ENCODE measurements at places on chromosomes 1 and 21.

DNA sequence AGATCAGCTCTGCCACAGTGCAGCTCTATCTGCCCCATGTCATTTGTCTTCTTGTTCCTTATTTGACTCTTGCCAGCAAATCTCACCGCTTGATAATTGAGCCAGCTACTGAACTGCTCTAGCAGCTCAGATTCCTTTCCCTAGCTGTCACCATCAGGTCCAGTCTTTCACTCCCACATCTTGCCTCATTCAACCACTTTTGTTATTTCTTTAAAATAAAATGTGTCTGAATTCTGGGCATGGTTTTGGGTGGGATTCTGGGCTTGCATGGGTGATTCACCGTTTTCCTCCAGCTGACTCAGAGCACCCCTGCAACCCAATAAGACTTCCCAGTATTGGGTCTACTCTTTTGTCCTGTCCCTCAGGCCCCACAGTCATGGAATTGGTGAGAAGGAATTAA, 215.7 kb downstream of the DSCAM start:
- no peak for DNase-seq

GRCh38 chr1:74964508-74965102, 169.6 kb upstream of the LHX8 start:
- no peak for DNase-seq

DNA sequence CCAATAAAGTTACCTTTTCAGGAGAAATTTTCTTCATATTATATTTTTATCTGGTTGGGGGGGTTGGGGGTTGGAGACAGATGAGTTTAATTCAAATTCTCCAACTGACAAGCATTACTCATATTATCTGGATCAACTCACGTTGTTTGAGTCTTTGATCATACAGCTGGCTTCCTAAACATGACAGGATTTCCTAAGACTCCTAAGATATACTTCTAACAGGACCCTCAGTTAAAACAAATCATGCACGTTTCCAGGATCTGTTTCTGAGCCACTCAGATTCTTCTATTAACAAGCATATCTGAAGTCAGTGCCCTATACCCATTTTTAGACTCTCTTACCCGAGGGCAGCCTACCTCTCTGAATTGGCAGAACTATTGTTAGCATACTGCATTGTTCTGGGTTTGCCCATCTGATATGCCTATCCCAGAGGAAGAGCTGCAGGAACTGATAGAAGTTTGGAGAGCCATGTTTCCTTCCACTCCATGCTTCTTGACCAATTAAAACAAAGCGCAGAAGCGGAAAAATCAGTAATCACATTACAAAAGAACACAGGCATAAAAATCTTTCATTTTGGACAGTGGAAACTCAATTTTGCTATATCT, 653.9 kb downstream of the LTN1 start:
- DNase-seq: no peak

DNA sequence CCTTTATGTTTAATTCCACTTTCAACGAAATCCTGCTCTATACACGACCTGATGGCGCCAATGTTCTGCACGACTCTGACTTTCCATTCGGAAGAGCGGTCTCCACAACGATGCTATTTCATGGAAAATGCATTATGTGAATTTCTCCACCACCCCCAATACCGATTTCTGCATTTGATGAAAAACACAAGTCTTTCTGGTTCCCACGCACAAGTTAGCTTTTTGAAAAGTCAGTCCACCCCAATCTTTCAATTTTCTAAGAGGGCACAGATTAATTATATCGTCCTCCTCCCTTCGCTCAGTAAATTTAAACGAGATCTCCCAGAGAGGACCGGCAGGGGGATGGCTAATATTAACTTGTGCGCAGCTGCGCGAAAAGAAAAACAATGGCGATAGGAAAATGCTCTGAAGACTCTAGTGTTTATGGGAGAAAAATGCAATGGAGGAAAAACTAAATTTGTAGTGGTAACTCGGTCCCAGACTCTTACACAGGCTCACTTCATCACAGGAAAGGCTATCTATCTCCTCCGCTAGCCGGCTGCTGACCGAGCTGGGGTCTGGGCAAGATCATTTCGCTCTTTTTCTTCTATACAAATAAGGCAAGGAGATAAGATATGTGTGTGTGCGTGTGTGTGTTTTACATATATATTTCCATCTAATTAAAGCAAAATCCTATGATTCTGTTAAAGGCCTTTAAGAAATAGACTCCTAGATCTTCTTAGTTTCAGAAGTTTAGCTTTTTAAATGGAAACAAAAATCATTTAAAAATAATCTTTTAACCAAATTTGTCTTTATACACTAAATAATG, 1.2 kb upstream of the LHX8 start:
- no peak for DNase-seq

DNA sequence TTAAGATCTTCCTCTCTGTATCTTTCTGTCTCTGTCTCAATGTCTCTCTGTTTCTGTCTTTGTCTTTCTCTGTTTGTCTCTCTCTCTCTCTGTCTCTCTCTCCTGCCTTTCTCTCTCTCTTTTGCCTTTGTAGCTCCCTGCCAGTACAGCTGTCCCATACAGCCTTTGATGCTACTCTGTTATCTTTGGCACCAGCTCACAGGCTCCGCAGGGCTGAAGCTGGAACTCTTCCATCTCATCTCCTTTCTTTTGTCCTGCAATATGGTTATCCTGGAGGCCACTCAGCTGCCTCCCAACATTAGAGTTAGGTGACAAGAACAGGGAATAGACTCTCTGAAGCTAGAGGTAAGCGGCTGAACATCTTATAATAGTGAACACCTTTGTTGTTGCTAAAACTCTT, 354.3 kb upstream of the NEGR1 start:
- DNase-seq: peak; percentile 44

DNA sequence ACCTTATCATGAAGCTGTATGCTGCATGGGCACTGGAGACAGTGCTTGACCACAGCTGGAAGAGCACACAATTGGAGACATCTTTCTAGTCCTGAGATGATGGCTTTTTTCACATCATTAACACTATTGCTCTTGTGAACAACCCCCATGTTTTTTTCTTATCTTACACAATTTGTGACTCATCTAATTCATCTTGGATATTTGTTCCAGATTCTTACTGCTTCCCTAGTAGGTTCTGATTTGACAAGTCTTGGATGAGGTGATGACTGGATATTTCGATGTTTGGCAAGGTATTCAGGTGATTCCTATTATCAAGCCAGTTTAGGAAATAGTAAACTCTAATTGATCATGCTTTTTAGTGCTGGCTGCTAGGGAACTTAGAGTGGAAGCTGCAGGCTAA, 23.7 kb downstream of the HLX start:
- no peak for DNase-seq

DNA sequence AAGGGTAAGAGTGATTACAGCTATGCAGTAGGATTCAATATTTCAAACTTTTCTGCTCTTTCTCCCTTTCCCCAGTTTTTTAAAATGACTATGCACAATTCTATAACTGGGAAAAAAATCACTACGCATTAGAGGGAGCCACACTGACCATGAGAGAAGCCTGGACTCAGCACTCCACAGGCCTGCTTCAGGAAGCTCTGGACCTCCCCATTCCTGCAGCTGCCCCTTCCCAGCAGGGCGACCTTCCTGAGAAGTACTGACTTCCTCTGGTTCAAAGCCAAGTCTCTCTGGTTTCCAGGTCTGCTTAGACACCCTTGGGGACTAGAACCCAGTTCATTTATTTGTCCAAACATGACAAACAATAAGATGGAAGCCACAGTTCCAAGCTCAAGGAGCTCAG, 42.0 kb upstream of the CLSTN1 start:
- no peak for DNase-seq

GRCh38 chr1:87478231-87478630, 149.6 kb downstream of the LMO4 start:
- DNase-seq: no peak

DNA sequence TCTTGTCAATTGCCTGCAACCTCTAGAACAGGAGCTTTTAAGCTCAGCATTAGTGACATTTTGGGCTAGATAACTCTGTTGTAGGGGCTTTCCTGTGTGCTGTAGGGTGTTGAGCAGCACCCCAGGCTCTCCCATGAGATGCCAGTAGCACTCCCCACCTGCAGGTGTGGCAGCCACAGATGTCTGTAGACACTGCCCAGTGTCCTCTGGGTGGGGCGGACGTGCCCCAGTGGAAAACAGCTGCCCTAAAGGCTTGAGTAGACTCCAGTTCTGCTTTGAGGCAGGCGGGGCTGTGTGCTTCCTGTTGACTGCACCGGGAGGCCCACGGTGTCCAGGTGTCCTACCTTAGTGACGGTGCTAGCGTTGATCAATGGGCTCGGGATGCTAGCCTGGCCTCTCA, 16.9 kb upstream of the PWP2 start:
- DNase-seq: no peak

DNA sequence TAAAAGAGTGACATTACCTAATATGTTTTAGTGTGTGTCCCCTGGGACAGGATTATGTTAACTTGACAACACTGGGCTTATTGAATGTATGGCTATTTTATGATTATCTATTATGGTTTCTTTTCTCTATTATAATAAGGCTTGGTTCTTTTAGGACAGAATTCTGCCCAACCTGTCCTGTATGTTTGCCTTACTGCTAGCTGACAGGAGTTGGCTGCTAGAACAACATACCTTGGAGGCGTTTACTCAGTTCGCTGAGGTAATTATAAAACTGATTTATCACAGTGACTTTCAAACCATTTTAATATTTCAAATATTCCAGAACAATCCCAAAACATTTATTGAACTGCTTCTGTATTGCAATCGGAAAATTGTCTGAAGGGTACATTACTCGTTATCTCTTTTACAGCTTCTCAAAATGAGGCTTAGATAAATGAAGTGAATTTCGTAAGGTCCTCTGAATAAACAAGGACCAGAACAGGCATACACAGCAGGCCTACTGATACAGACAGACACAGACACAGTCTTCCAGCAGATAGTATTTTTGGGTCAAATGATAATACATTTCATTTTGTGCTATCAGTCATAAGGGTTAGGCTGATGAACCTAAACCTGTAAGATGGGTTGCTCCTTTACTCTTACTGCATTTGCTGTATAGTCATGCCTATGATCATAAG, 44.2 kb downstream of the SCYL3 start:
- DNase-seq: no peak

DNA sequence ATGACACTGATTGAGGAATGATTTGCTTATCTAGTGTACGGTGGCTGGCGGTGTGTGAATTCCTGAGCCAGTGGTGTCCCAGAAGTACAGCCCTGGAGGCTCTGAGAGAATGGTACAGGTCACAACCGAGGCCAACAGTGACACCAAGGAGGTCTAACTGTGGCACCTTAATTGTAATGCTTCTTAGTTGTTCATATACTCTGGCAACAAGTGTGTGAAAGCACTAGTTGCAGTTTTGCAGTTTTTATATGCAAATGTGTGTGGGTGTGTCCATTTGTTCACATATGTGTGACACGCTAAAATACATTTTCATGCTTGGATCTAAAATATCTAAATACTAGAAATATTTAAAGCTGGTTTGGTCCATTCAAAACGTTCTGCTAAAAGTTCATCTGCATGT, 185.3 kb upstream of the FMN2 start:
- no peak for DNase-seq

GRCh38 chr1:33443080-33443704, 12.3 kb upstream of the PHC2 start:
- no peak for DNase-seq

GRCh38 chr1:42847721-42848460, 1.5 kb downstream of the ZNF691 start:
- no peak for DNase-seq

GRCh38 chr1:41329662-41330587, 31.3 kb upstream of the FOXO6 start:
- DNase-seq: no peak

GRCh38 chr1:32798679-32799416, 18.3 kb downstream of the YARS1 start:
- DNase-seq: no peak

DNA sequence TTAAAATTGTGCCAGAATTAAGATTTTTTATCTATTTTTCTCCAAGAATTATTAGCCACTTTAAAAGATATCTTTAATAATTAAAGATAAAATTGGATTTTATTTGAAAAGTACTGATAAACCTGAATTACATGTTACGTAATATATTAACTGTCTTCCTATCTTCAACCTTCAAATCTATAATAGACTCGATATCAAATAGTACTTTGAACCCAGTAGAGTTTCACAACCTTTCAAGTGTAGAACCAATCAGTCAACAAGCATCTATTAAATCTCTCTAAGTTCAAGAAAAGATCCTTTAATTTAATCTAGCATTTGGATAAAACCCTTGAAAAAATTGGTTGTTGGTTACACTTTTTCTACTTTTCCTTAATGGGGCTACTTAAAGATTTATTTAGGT, 271.4 kb downstream of the GPR52 start:
- DNase-seq: no peak

DNA sequence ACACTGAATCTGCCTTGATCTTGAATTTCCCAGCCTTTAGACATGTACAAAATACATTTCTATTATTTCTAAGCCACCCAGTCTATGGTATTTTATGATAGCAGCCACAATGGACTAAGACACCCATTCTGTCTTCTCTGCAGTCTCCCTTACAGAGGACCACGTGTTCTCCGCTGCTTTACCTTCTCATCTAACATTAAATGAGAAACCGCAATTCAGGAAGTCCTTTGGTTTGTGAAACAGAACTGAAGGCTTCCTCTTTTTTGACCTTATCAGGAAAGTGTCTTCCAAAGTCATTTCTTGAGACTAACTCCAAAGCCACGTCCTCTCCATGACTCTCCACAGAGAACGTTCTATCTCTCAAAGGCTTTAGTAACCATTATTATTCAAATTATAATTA, 560.1 kb downstream of the OMA1 start:
- DNase-seq: no peak

- no peak for DNase-seq
Observed at GRCh38 chr1:240190881-240191401, 99.3 kb downstream of the FMN2 start.

- no peak for DNase-seq
Observed at GRCh38 chr1:58755468-58755872, 28.4 kb downstream of the JUN start.

- DNase-seq: no peak
Observed at GRCh38 chr1:115976062-115976920, at the start of gene SLC22A15. TSS of gene SLC22A15 (plus strand) at chr1:115976513. CDS start at chr1:115976628, 115 bp downstream.

DNA sequence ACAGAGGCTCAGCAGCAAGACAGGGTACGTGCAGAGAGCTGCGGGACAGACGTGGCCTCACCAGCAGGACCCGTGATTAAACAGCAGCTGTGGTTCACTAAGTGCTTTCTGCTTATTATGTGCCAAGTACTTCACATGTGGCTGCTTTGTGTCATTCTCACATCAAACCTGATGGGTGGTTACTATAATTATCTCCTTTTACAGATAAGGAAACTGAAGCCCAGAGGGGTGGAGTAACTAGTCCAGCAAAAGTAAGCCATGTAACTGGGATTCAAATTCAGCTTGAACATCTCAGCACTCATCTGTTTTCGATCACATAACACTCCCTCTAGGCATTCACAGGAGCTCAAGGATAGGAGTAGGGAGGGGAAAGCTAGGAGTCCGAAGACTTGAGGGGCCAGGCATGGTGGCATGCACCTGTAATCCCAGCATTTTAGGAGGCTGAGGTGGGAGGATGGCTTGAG, 50.8 kb upstream of the CLIC4 start:
- DNase-seq: no peak

DNA sequence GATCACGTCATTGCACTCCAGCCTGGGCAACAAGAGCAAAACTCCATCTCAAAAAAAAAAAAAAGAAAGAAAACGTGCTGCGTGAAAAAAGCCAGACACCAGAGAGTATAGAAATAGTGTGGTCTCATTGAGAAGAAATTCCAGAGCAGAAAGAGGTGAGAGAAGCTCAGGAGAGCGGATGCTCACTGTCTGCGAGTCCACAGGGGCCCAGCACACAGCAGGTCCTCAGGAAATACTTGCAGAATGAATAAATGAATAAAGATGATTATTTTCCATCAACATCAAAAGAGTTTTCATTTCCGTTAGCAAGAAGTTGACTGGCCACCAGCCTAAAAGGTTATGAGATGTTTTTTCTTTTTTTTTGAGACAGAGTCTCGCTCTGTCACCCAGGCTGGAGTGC, 14.4 kb downstream of the CASP9 start:
- no peak for DNase-seq

All from cerebellar nuclear complex (tissue), 1 donor.